SK-N-SH (cell line): ENCODE measurements at places on chromosomes 1 and 21.

DNA sequence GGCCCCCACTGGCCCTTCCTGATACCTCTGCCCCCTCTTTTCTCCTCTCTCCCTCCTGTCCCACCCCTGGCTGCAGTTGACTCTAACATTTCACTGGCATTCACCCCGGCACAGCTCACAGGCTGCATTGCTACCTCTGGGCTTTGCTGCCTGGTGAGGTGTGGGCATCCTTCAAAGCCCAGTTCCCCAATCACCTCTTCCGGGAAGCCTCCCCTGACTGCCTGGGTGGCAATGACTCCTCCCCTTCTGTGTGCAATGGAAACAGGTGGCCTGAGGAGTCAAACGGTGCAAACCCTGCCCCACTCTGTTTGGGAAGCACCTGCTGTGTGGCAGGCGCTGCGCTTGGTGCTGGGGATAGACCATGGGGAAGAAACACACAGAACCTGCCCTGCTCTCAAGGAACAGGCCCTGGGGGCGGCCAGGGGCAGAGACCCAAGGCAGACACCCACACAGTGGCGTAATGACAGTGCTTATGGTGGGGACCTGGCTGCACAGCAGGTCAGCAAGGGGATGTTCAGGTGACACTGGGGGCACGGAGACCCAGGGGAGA lies 39.3 kb upstream of the POFUT2 start:
- DNase-seq = no peak

DNA sequence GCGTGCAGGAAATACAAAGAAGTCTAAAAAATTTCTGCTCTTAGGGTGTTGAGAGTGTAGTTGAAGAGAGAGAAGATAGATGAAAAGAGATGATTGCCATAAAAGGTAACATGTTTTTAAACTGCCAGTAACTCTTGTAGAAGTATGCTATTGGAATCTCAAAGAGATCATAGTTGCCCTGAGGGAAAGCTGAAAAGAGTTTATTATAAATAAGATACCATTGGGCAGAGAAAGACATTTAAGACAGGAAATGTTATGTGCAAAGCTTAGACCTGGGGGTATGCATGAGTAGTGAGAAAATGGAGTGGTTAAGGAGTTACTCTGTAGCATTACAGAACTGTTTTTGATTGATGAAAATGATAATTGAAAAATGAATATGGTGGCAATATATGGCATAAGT lies 17.6 kb downstream of the GABPA start:
- DNase-seq = no peak

GRCh38 chr1:2857521-2857920 lies 56.0 kb upstream of the TTC34 start:
- DNase-seq = no peak

GRCh38 chr1:80225510-80225909 lies 1219.0 kb upstream of the ADGRL4 start:
- no peak for DNase-seq

DNA sequence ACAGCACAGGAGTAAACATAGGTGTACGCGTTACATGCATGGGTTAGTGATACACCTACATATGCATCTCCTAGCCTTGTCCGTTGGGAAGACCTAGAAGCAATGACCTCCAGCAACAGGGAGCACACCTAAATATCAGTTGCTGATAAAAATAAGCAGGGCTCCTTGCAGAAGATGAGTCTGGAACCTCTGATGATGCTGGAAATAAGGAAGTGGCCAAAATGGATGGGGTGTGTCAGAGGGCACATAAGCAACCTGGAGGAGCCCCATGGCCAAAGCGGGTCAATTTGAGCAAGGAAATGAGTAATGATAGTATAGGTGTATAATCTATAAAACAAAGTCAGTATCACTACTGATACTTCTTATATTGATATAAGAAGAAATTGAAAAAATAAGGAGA lies 13.7 kb downstream of the ADARB1 start:
- no peak for DNase-seq

DNA sequence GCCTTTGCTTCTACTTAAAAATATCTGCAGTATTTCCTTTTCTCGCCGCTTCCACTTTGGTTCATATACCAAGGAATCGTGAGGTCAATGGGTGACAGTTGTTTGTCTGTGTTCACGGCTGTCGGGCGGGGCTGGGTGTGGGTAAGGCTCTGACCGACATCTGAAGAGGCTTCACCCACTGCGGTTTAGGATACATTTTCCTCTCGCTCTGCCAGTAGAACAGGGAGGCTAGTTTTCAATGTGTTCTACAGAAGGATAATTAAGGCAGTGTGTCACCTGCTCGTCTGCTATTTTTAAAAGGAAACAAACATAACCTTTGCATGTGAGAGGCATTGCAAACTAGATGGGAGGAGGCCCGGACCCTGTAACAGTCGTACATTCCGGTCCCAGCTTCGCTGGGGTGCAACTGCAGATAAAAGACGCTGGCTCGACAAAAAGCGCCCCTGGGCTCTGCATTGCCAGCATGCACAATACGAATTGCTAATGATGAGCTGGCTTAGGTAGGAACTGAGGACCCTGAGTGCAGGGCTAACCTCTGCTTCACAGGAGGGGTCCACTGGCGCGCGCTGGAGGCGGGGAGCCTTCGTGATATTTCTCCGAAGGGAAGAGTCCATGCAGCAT lies 8.5 kb upstream of the ERG start:
- no peak for DNase-seq

DNA sequence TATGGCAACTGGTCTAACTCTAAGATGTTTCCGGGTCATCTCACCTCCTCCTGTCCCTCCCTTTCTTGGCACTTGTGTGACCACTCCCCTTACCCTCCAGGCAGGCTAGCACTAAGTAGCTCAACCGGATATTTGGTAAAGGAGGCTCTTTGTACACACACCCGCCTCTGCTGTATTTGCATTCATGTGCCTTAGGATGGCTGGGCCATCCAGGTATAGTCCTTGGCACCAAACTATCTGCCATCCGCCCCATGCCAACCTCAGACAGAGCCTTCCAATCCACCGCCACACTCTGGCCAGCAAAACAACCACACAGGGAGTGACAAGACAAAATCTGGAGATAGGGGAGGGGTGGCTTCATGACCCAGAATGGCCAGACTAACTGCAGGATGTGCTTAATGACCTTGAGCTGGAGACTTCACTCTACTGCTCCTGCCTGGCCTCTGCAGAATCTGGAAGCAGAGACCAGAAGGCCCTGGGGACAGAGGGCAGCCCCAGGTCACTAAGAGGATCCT lies 59.5 kb downstream of the CDK18 start:
- no peak for DNase-seq

GRCh38 chr1:2526824-2527555 lies 594 bp upstream of the PANK4 start:
- DNase-seq = no peak

DNA sequence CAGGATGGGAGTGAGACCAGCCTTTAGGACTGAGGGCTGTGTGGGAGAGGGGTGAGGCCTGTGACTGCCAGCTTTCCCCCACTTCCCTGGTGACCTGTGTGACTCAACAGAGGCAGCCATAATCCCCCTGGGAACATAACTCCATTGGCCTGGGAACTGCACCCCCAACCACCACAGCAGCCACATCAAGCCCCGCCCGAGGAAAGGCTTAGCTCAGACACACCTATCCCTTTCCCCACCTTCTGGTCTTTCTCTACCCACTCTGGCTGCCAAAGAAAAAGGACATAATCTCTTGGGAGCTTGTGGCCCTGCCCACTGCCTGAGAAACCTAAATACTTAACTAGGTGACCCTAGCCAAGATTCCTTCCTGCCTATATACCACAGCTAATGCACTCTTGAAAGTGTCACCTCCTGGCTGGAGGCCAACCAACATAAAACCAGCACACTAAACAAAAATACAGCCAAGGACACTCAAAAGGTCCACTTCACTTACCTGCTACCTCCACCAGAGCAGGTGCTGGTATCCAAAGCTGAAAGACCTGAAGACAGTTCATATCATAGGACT lies 406.6 kb upstream of the CAMK1G start:
- no peak for DNase-seq

DNA sequence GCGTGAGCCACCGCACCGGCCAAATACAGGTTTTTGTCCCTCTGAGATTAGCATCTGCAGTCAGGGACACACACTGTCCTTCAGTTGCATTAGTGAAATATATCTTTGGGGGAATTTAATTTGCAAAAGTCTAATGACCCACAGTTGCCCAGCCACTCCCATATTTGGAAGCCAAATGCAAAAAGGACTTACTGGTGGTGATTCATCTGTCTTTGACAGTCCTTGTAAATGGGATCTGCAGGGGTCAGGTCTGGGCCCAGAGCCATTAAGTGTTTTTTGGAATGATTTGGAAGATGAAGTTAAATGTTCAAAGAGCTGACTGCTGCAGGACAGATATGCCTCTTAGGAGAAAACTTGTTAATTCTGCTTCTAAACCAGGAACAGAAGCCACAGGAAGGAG lies 44.6 kb upstream of the DNASE2B start:
- peak; percentile 36 for DNase-seq

DNA sequence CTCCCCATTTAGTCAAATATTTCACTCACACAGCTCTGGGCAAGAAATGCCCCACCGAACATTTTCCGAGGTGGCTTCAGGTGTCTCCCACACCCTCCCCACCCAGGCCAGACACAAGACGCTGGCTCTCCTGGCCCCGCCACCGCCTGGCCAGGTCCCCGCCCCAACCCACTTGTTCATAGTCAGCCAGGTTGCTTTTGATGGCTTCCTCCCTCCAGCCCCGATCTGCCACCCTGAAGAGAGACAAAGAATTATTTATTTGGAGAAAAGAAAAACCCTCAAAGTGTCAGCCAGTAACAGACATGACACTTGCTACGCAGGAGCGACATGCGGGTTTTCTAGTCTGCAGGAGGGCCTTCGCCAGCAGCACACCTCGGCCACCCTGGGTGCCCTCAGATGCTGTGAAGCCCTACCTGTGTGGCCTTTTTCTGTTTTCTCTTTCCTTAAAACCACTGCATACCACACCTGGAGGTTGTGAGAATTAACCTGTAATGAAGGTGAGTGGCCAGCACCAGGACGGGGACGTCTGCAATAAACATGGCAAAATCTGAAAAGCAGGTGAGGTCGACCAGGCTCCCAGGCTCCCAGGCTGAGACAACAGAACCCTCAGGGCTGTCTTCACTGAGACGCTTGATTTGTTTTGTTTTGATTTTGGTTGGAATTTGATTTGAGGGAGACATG lies 27.2 kb downstream of the SSBP3 start:
- no peak for DNase-seq

DNA sequence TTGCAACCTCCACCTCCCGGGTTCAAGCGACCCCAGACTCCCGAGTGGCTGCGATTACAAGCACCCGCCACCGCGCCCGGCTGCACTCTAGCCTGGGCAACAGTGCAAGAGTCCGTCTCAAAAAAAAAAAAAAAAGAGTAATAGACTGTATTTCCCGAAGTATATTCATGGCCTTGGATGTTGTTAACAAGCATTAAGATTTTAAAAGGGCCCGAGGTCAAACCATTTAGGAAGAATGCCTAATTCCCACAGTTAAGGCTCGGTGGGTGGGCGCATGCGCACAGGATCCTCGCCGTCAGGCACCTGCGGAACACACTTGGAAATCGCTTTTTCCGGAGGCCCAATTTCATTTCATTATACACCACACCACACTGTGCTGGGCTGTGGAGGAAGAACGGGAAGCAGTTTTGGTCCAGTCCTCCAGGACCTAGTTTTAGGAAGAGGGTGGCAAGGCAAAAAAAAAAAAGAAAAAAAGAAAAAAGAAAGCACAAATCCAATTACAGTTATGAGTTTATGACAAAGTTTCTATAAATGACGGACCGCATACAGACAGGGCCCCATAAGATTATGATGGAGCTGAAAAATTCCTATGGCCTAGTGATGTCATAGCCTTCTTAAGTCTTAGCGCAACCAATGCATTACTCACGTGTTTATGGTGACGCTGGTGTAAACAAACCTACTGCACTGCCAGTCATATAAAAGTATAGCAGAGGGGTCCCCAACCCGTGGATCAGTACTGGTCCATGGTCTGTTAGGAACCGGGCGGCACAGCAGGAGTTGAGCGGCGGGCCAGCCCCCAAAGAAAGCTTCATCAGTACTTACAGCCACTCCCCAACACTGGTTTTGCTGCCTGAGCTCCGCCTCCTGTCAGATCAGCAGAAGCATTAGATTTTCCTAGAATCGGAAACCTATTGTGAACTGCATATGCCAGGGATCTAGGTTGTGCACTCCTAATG lies 38.2 kb downstream of the H3-3A start:
- peak; percentile 78 for DNase-seq

DNA sequence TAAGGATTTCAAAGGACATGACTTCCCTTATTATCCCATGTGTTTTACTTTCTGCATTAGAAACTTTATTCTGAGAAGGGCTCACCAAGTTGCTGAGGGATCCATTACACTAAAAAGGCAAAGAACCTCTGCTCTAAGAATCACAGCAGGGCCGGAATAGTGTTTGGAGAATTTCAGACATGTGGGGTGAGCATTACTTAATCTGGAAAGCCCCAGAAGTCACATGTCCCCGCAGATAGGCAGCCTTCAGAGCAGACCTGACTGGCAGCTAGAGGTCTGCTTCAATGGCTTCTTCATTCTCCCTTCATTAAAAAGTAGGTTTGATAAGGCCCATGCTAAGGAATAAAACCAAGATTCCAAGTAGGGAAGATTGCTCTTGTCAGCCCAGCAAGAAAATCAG lies 52.6 kb upstream of the RBM15 start:
- no peak for DNase-seq

GRCh38 chr21:33835920-33836319 lies 79.7 kb downstream of the ATP5PO start:
- no peak for DNase-seq

DNA sequence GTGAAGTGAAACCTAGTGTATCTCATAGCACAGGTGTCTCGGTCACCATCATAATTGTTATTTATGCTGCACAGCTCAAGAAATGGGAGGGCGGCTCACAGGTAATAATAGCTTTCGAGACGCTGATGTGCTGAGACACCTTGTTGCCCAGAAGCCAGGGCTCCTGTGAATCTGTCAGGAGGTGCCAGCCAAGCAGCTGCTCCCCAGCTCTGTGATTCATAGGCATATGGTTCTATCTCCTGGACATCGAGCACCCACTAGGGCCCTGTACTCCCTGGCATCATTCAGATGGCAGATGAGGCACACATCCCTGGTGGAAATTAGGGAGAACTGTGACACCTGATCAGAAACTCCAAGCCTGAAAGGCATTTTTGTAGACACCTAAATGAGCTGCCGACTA lies 53.5 kb downstream of the SYT6 start:
- no peak for DNase-seq
